ENCODE measurements at places on chromosomes 16 and 17.

- no peak for DNase-seq
Measured at GRCh38 chr17:26818736-26819135, 475.2 kb upstream of the WSB1 start.

DNA sequence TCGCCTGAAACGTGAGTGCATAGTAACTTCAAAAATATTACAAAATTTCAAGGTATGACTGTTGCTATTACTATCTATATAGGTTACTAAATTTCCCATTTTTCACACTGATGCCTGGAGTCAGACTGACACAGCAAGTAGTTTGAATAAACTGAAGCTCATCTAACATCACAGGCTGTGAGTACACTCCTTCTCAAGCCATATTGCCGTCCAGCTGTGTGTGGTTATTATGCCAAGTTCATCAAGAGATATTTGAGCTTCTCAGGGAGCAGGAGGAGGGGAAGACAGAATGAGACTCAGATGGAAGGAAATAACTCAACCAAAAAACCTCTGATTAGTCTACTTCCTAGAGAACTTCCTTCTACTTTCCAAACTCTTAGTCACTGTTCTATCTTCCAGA is 473.9 kb downstream of the TOX3 start:
- no peak for DNase-seq

DNA sequence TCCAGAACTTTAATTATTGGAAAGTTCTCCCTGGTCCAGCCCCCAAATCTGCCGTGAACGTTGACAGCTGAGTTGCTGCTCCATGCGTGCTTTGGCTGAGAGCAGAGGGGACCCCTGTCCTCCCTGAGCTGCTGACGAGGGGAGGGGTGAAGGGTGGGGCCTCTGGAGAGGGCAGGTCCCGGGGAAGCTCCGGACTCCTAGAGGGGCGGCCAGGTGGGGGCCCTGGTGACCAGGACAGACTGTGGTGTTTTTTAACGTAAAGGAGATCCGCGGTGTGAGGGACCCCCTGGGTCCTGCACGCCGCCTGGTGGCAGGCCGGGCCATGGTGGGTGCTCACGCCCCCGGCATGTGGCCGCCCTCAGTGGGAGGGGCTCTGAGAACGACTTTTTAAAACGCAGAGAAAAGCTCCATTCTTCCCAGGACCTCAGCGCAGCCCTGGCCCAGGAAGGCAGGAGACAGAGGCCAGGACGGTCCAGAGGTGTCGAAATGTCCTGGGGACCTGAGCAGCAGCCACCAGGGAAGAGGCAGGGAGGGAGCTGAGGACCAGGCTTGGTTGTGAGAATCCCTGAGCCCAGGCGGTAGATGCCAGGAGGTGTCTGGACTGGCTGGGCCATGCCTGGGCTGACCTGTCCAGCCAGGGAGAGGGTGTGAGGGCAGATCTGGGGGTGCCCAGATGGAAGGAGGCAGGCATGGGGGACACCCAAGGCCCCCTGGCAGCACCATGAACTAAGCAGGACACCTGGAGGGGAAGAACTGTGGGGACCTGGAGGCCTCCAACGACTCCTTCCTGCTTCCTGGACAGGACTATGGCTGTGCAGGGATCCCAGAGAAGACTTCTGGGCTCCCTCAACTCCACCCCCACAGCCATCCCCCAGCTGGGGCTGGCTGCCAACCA is at the start of gene MC1R:
Gene MC1R, plus strand, starts transcription at position 410 of the 895 bp plus-strand sequence. Its CDS starts 397 bp downstream, at position 807.
- DNase-seq = no peak

GRCh38 chr16:47079860-47080259 is 63.9 kb downstream of the NETO2 start:
- DNase-seq = no peak

GRCh38 chr16:70018254-70018653 is 67.1 kb downstream of the CLEC18A start:
- no peak for DNase-seq

DNA sequence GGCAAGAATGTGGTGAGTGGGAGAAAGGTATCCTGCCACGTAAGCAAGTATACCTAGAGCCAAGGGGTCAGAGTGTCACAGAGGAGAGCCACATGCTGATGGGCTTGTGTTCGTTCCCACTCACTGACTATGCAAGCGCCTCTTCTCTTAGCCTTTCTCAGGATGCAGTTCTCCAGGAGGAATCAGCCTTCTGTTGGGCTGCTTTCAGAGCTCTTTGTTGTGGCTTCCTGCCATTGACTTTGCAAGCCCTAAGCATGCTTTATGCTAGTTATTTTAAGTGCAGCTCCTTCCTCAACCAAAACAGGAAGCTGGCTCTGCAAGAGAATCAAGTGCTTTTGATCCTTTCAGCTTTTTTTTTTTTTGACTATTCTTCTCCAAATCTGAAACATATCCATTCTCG is 66.6 kb downstream of the SIAH1 start:
- no peak for DNase-seq

GRCh38 chr17:57861000-57861789 is 11.4 kb upstream of the MRPS23 start:
- DNase-seq = no peak

DNA sequence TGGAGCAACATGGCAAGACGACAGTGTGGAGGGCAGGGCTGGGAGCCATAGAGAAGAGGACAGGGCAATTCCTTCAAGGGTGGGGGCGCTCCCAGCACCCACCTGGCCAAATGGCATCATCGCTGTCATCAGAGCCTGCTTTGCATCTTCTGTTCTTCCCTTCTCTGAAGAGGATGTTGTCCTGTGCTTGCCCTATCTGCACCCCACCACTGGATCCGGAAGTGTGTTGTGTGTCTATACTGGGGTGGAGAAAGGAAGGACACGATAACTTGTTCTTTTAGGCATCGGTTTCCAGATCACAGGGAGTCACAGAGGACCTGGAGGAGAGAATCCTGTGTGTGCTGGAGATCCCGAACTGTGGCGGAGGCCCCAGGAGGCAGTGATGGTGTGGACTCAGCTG is 25.7 kb upstream of the ANKRD40CL start:
- no peak for DNase-seq

DNA sequence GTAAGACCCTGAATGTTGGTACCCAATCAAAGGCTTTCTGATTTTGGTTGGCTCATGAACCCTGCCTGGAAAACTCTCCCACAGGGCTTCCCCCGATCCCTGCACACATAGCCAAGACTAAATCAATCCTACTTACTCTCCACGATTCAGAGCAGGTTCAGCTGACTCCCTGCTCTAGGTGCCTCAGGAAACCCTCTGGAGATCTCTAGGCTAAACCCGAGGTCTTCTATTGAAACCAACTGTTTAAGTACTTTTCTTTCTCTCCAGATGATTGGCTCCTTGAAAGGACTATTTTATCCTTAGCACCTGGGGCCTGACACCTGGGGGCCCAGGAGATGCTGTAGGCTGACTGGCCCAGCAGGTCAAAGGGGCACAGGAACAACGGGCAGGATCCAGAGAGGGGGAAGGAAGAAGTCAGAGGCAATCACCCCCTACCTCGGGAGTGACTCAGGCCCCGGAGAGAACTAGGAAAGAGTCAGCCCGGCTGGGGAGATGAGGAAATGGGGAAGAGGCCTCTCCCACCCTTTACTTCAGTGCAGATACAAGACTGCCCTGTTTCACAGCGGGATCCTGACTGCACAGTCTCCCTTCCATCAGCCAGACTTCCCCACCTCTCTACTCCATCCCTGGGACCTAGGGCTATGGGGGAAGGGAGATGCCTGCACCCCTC is 2.0 kb downstream of the TBC1D10B start:
- no peak for DNase-seq

GRCh38 chr17:18246109-18246725 is 12.3 kb downstream of the FLII start:
- DNase-seq = no peak

- DNase-seq = no peak
Measured at GRCh38 chr16:49755716-49756505, 100.0 kb downstream of the ZNF423 start.

GRCh38 chr17:39679521-39680192 is 8.2 kb downstream of the PGAP3 start:
- no peak for DNase-seq

DNA sequence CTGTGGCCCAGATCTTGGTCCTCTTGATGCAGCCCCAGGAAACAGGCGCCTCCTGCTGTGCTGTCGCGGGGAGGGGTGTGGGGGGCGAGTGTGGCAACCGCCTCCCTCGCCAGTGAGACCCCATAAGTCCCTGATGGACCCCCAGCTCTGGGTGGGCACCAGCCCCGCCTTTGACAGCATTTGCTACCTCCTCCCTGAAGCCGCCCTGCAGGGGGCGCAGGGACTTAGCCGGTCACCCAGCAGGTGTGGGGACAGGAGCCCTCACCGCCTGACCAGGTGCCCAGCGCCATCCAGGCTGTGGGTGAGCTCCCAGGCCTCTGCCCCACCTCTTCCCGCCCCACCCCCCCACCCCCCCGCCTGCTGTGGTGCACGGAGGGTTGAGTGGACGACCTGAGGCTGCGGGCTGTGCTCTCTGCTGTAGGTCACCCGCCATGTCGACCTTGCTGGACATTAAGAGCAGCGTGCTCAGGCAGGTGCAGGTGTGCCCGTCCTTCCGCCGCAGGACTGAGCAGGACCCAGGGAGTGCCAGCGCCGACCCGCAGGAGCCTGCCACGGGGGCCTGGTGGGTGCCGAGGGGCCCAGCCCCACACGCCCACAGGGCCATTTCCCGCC is 4.8 kb downstream of the BAIAP3 start:
- DNase-seq = no peak

DNA sequence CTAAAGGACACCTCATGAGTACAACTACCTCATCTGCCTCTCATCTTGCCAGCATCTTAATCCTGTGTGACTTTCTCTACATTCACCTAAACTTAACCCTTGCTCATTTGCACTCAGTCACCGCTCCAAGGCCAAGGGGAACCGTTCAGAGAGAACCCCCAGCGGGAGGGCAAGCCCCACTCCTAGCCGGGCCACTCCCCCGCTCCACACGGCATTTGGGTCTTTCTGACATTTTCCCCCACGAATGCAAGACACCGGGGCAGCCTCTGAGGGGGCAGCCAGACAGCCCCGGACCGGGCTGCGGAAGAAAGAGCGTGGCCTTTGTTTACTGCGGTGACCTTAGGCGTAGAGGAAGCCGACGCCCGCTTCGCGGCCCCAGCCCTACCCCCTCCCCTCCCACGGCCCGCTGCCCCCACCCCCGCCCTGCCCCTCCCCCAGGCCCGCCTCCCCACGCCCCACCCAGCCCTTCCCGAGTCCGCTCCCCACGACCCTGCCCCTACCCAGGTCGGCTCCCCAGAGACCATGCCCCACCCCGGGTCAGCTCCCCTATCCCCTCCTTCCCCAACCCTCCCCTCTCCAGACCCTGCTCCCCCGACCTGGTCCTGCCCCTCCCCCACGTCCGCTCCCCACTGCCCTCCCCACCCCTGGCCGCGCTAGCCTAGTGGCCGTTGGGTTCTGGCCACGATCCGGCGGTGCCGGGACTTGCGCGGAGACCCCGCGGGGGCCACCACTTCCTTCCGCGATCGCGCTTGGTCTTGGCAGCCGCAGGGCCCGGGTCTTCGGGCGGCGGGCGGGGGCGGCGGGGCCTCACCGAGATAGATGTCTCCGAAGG is 789 bp downstream of the CSNK1D start:
- no peak for DNase-seq

- DNase-seq = no peak
Measured at GRCh38 chr16:87583453-87584131, 18.7 kb upstream of the JPH3 start.
